Ureter (tissue), 1 donor: ENCODE measurements at places on chromosomes 6 and 20. TPM values are rescaled to one million over a fixed set of nuclear protein-coding genes. Genes with fewer than 3 reads are reported as not detected.

The EYA4 gene
- 4.1 TPM for total RNA-seq

DNA sequence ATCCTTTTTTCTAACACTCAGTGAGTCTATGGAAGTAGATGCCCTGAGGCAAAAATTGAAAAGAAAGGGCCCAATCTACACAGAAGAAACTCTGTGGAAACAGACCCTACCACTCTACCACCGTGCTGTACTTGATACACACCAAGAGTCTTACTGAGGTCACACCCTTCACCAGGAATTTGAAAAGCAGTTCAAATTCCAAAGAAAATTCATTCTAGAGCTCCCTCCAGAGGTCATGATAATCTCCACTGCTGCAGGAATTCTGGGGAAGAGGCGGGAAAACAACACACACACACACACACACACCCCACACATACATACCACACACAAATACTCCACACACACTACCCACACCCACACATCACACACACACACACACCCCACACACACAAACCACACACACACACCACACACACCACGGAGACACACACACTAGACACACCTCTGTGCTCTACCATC, 336.8 kb downstream of the HDGFL1 start:
- DNase-seq = no peak

- DNase-seq = peak; percentile 29
Observed at GRCh38 chr6:169960521-169960885, 209.1 kb downstream of the ERMARD start.

The NKAIN4 gene
- total RNA-seq = not detected

GRCh38 chr6:127026247-127026646, 92.2 kb upstream of the RSPO3 start:
- DNase-seq = no peak

DNA sequence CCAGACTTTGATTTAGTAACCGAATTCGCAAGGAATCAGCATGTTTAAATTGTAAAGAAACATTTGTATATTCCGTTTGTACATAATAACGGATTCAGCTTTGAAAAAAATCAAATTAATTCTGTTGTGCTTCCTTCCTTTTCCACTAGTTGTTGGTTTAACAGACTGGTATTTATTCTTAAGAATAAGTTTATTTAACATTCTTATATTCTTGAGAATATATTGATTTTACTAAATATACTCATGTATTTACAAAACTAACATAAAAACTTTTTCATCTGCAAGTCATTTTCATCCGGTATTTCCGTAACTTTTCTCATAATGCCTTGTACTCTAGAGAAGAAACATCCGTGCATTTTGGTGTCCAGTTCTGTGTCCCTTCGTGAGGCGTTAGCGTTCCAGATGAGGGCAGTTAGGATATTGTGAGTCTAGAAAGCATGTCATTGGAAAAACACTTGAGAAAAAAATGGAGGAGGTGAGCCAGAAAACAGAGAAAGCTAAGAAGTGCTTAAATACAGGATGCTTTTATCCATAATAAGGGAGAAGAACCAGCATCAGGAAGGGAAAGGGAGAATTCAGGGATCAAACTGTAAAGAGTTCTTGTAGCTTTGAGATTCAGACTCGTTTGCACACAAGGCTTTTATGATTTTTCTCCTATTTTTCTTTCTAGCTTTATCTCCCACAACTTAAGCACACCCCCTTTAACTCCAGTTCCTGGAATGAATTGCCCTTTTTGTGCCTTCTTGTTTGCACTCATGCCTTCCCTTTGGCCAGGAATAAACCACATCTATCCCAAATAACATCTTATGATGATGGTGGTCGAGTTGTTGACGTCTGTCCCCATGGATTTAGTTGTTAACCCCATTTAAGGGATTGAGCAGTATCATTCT, 1.8 kb downstream of the WRNIP1 start:
- no peak for DNase-seq

GRCh38 chr6:135703621-135704020, 147.9 kb upstream of the PDE7B start:
- no peak for DNase-seq

DNA sequence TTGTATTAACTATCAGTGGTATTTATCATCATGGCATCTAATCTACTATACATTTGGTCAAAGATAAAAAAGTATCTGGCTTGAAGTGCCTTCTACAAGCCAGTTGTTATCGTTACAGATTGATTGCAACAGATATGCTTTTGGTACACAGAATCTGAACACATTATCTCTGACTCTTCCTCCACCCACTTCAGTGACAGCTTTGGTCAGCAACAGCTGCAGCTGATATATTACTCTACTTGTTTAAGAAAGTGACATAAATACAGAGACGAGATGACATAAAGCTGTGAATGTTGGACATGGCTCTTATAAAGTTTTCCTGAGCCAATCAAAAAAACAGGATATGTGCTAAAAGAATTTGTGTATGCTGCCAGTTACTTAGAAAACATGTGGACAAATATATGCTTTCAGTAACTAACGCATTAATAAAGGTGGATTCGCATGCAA, 77.6 kb downstream of the HIVEP2 start:
- DNase-seq = no peak

GRCh38 chr20:51275181-51275580, 252.3 kb upstream of the KCNG1 start:
- DNase-seq = no peak

- DNase-seq = no peak
Observed at GRCh38 chr20:49646126-49646525, 67.6 kb downstream of the B4GALT5 start.

The LY6G6D gene
- not detected for total RNA-seq

GRCh38 chr6:23656255-23657194, 469.5 kb upstream of the NRSN1 start:
- no peak for DNase-seq

The ZNFX1 gene
- 46.2 TPM for total RNA-seq

DNA sequence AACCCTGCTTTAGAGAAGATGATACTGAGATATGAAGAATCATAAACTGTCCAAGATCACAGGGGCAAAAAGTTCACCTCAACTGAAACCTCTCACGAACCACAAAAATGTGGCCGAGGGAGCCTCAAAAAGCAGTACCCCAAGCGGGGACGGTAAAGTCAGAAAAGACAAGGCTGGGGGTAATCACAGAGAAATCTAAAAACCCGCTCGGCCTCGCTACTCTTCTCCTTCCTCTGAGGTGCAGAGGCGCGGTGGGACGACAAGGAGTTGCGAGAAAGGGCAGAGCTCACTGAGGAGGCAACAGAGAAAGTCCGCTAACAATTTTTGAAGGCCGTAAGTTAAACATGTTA, 356 bp upstream of the IRAK1BP1 start:
- no peak for DNase-seq

DNA sequence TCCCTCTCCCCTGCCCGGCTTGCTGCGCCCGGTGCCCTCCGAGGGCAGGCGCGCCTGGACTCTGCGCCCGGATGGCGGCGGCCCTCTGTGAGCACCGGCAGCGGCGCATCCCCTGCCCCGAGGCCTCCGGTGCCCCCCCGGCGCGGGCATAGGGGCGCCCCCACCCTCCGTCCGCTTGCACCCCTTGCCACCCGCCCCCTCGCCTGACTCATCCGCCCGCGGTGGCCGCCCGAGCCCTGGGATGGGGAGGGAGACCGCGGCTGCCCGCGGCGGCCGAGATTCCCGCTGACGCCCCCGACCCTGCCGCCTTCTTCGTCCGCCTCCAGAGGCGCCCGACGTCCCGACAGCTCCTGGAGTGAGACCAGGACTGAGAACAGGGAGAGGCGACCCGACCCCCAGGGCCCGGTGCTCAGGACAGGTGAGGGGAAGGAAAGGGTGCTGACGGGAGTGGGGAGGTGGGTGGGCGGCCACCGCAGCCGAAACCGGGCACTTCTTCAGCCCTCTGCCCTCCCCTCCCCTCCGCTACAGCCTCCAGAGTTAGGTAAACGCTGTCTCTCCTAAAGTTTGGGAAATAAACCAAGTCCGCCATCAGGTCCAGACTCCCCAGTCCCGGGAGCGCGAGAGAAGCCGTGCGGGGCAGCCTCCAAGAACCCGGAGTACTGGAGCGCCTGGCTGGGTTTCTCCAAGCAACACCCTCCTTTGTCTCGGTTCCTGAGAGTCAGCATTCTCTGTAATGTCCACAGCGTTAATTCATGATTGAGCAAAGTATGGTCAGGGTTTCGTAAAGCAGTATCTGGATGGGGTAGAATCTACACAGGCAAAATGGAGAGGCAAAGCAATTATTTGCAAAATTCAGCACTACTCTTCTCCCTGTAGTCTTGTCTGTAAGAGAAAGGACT, 539 bp downstream of the TMEM200A start:
- DNase-seq = peak; percentile 46

DNA sequence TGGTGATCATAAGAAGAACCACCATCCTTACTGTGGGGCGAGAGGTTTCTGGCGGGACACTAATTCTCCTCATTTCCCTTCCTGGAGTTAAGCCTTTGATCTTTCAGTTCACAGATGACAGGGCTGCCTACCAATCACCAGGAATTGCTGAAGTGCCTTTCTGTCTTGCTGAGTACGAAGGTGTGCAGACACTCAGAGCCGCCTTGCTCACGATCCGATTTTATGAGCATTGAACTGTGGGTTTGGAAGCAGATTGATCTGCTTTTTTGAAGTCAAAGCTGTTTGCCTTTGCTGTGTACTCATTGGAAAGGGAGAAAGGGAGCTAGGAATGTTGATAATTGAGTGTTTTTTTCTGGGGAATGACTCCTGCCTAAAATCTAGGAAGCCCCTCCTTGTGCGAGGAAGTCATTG, 129.1 kb upstream of the SALL4 start:
- no peak for DNase-seq

- DNase-seq = peak; percentile 82
Observed at GRCh38 chr20:23205611-23206041, 119.5 kb upstream of the CD93 start.
